ENCODE measurements at places on chromosomes 1 and 21. TPM values are rescaled to one million over a fixed set of nuclear protein-coding genes. Genes with fewer than 3 reads are reported as not detected.

DNA sequence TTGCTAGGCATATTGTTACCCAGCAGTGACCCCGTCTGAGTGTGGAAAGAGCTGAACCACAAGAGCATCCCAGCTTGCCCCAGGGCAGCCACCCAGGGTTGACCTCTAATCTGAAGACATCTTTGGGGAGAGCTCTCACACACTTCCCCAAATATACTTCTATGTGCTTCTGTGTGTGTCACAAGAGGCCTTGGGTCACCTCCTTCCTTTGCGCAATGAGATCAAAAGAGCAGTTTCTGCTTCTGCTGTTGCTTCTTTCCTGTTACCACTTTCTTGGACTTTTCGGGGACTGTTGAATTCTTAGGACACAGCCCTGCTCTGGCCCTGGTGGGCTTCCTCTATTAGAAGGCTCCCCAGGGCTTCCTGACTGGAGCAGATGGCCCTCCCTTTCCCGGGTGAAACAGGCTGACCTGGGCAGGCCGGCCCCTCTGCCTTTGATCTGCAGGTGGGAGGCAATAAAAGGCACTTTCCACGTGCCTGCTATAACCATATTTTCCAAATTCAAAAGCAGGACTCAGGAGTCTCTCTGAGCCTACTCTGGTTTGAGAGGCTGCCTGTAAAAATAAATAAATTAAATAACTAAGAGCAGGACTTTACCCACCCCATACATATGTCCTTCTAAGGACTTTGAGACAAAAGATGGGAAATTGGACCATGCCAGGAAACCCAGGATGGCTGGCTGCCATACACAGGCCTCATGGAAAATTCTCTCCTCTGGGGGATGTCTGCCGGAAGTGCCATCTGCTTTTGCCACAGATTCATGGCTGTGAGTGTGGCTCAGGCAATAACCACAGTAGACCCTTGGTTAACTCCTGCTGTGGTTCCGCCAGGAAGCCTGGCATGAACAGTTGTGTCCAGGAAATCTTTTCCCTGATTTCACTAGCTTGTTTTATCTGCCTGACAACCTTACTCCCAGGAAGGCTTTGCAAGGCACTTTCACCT, 28.3 kb upstream of the RCSD1 start:
- no peak for DNase-seq

- DNase-seq: no peak
Observed at GRCh38 chr1:184407816-184408510, 21.1 kb downstream of the C1orf21 start.

GRCh38 chr1:30103708-30104411, 619.5 kb downstream of the MATN1 start:
- DNase-seq: no peak

The OPTC gene
- not detected for total RNA-seq

GRCh38 chr1:47914218-47914938, 82.8 kb downstream of the TRABD2B start:
- DNase-seq: no peak

The KRTAP6-3 gene
- not detected for total RNA-seq

The PLEKHN1 gene
- total RNA-seq: 16.7 TPM

GRCh38 chr21:15809818-15810217, 80.0 kb downstream of the USP25 start:
- DNase-seq: no peak

GRCh38 chr1:169957884-169958283, 64.2 kb upstream of the SCYL3 start:
- no peak for DNase-seq

The NTMT2 gene
- total RNA-seq: not detected

GRCh38 chr1:194466706-194467105, 1280.3 kb upstream of the B3GALT2 start:
- no peak for DNase-seq

DNA sequence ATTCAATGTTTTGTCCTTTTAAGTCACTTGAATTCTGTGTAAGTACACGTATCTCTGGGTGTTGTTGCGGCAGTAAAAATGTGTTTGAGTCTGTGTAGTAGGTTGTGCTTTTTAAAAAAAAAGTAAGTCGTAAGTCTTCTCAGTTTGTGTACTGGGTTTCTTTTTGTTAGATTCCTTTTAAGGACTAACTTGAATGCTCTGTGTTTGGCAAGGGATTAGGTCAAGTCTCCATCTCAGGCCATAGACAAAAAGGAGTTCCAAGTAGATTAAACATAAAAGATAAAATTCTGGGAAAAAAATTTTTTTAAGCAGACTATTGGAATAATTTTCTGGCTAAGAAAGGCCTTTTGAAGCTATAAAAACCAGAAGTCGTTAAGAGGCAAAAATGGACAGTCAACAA, 113.1 kb downstream of the ATP5PO start:
- no peak for DNase-seq

The FMO3 gene
- 0.56 TPM for total RNA-seq

The TSSK3 gene
- 3.8 TPM for total RNA-seq
